Right ventricle myocardium superior (tissue), 1 donor: ENCODE measurements at places on chromosomes 6 and 20. TPM values are rescaled to one million over a fixed set of nuclear protein-coding genes. Genes with fewer than 3 reads are reported as not detected.

The BPIFB2 gene
- not detected for total RNA-seq

- no peak for DNase-seq
Measured at GRCh38 chr6:19501737-19502245, 335.4 kb upstream of the ID4 start.

DNA sequence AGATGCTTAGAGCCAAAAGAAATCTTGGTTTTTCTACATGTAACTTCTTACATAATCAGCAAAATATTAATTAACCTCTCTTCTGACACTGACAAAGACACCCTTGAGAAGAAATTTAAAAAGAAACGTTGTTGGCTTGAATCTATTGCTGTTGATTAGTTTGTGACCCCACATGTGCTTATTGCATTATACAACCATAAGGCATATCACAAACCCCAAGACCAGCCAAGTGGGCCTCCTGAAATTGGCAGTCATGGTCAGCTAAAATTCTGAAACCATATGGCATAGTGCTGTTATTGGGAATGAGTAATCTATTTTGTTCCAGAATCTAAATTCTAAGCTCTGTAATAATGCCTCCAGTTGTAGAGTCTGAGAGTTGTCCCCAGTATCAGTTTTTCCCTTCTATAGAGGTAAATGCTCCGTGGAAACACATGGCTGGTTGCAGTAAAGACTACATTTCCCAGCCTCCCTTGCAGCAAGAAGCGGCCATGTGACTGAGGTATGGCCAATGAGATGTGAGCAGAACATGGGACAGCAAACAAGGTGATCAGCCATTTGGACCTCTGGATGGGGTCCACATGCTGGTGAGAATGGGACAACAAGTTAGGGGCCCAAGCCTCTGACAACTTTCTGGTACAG, 42.3 kb upstream of the PTPN1 start:
- DNase-seq: no peak

The IMPG1 gene
- not detected for total RNA-seq

The PSORS1C2 gene
- total RNA-seq: not detected
